Fibroblast of skin of back (primary cell): ENCODE measurements at places on chromosomes 2 and 18.
A peak's percentile ranks its signal among the peaks of the same experiment; 100 is the strongest.

GRCh38 chr2:127651381-127651809 is 5.4 kb downstream of the GPR17 start:
- no peak for DNase-seq

GRCh38 chr2:55907686-55908085 is 15.9 kb downstream of the EFEMP1 start:
- DNase-seq: no peak

- DNase-seq: no peak
Measured at GRCh38 chr2:24860631-24861030, 59.4 kb downstream of the ADCY3 start.

DNA sequence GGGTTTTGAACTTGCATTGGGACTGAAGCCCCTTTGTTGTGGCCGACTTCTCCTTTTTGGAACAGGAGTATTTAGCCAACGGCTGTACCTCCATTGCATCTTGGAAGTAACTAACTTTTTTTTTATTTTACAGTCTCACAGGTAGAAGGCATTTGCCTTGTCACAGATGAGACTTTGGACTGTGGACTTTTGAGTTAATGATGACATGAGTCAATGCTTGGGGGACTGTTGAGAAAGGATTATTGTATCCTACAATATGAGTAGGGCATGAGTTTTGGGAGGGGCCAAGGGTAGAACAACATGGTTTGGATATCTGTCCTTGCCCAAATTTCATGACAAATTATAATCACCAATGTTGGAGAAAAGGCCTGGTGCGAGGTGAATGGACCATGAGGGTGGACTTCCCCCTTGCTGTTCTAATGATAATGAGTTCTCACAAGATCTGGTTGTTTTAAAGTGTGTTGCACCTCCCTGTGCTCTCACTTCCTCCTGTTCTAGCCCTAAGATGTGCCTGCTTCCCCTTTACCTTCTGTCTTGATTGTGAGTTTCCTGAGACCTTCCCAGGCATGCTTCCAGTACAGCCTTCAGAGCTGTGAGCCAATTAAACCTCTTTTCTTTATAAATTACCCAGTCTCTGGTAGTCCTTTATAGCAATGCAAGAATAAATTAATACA is 1269.4 kb upstream of the CHAC2 start:
- DNase-seq: no peak

GRCh38 chr2:64858541-64859311 is 130.5 kb upstream of the SLC1A4 start:
- peak; percentile 15 for DNase-seq

- DNase-seq: no peak
Measured at GRCh38 chr18:10900435-10900834, 248.9 kb downstream of the PIEZO2 start.

DNA sequence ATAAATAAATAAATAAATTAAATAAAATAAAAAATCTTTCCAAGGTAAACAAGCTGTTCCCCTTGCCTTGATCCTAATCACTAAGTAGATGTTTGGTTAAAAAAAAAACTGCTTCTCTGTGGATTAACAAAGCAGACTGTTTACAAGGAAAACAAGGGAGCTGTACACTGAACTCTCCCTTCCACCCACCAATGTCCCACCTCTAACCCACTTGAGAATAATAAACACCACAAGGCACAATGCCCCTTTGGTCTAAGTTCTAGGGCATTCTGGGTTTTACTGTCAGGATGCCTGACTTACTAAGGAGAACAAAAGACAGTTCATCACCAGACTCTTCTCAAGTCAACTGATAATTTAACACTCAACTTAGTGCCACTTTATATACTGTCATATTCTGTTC is 83.5 kb downstream of the NCKAP1 start:
- DNase-seq: no peak

DNA sequence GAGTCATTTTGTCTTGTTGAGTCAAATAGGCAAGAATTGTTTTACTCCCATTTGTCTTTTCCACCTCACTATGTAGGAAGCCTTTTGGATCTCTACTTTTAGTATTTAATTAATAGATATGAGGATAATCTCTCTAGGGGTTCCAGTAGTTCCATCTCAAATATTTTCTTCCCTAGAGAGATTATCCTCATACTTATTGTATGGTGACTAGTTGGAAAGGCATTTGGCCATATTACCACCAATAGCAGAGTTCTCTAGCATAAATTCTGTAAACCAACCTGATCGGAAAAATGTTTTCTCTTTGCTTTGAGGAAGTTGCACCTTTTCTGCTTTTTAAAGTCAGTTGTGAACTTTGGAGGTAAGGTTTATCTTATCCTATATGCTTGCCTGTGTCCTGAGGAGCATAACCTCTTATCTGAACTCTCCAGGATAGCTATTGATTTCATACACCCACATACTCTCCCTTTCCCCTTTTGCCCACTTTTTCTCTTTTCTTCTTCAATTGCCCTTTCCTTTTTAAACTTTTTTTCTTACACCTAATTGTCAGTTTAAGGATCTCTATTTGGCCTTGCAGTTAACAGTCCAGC is 100.8 kb downstream of the GALNT1 start:
- DNase-seq: peak; percentile 76

DNA sequence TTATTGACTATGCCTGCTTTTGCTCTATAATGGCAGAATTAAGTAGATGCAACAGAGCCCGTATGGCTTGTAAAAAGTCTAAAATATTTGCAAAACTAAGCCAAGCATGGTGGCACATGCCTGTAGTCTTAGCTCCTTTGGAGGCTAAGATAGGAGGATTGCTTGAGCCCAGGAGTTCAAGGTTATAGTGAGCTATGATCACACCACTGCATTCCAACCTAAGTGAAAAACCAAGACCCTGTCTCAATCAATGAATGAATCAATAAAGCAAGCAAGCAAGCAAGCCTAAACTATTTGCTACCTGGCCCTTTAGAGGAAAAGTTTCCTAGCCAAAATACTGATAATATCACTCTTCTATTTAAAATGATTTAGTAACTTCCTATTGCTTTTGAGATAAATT is 260.0 kb downstream of the OTX1 start:
- no peak for DNase-seq

- DNase-seq: no peak
Measured at GRCh38 chr2:54671875-54672589, 51.4 kb upstream of the EML6 start.

GRCh38 chr18:1906421-1906820 is 664.9 kb downstream of the METTL4 start:
- DNase-seq: no peak
